ENCODE measurements at places on chromosomes 4 and X. TPM values are rescaled to one million over a fixed set of nuclear protein-coding genes. Genes with fewer than 3 reads are reported as not detected.

The PWWP3B gene
- not detected for total RNA-seq

The SAGE1 gene
- not detected for total RNA-seq

The FRAS1 gene
- total RNA-seq = 9.9 TPM

The CHRDL1 gene
- total RNA-seq = not detected

The SPON2 gene
- total RNA-seq = 19.9 TPM

The FAM236A gene
- total RNA-seq = not detected

All from epithelial cell of umbilical artery (primary cell).